ENCODE measurements at places on chromosomes 2 and 18.

DNA sequence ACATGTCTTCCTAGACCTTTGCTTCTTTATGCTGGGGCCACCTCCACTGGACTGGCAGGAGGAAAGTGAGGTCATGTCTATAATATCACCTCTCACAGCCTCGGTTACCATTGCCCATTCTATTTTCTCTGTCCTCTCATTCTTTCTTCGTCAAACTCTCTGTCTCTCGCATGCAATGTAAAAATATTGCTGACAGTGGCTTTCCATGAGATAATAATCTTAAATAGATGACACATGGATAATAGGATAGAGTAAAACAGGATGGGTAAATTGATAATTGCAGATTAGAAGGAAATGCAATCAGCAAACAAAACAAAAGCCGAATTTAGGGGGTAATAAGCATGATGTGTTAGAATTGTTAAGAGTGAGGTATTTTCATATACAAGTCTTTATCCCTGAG, 215.7 kb upstream of the PARD3B start:
- DNase-seq: no peak

DNA sequence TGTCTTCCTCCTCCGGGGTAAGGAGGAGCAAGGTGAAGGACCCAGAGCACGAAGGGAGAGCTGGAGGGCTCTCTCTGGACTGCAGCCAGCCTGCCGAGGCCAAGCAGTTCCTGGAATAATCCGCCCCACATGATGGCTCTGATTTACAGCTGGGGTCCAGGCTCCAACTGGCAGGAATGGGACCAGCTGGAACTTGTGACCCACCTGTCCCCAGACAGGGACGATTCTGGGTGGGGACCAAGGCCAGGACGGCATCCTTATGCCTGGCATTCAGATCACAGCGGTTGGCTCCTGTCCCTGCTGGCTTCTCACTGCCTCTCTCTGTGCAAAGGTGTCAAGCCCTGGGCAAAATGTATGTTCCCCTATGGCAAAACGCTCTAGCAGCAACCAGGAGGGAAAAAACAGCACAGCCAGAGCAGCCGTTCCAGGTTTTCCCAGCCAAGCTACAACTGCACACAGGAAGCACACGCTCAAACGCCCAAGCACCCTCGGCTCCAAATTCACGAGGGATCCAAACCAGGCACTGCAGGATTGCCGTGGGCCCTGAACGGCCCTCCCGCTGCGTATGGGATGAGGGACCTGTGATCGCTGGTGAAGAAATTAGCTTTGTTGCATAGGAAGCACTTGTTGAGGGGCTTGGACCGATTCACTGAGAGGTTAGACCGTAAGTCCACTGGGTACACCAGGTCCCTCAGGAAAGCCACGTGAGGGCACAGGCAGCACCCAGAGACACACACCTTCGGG, 35.8 kb downstream of the FAM178B start:
- no peak for DNase-seq

GRCh38 chr2:108385411-108386071, 7.8 kb downstream of the SULT1C4 start:
- DNase-seq: no peak

- no peak for DNase-seq
These were observed 1058.7 kb upstream of the KLHL29 start for GRCh38 chr2:22326250-22326649.

GRCh38 chr2:151575338-151575737, 158.9 kb downstream of the NEB start:
- DNase-seq: no peak

- DNase-seq: no peak
These were observed 412.1 kb downstream of the TDRD15 start for GRCh38 chr2:21535826-21536225.

- DNase-seq: no peak
These were observed 12.4 kb upstream of the GPD2 start for GRCh38 chr2:156423674-156424282.

GRCh38 chr2:226098861-226099745, 699.6 kb downstream of the NYAP2 start:
- no peak for DNase-seq

DNA sequence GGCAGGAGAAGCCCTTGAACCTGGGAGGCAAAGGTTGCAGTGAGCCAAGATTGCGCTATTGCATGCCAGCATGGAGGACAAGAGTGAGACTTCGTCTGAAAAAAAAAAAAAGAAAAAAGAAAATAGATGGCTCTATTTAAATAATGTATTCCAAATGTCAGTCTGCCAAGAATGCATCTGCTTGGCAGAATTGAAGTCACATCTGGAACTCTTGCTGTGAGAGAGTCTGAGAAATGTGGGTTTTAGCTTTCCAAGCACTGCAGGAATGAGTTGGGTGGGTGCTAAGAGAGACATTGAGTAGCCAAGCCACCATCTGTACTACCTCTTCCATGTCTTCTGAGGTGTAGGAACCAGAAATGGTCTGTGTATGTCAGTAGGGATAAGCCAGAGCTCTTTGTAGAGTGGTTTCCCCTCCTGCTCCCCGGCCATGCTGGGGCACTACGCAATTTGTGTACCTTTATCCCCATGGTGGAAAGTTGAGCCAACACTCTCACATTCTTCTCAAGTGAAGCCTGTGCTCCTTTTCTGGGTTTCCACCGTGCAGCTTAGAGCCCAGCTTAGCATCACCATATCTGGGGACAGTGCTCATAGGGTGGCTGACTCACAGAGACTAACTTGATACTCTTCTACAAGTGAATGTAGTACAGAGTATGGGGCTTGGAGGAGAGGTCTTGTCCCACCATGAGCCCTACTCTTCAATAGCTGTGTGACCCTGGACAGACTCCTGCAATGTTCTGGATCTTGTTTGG, 25.3 kb downstream of the IL1F10 start:
- no peak for DNase-seq

- DNase-seq: peak; percentile 53
These were observed 2.1 kb downstream of the MBP start for GRCh38 chr18:77130229-77131099.

GRCh38 chr18:68693091-68693815, 21.7 kb downstream of the TMX3 start:
- DNase-seq: no peak

- DNase-seq: no peak
These were observed 208.8 kb upstream of the TWIST2 start for GRCh38 chr2:238638982-238639628.

- DNase-seq: no peak
These were observed 345.3 kb downstream of the DCC start for GRCh38 chr18:52685316-52685715.

DNA sequence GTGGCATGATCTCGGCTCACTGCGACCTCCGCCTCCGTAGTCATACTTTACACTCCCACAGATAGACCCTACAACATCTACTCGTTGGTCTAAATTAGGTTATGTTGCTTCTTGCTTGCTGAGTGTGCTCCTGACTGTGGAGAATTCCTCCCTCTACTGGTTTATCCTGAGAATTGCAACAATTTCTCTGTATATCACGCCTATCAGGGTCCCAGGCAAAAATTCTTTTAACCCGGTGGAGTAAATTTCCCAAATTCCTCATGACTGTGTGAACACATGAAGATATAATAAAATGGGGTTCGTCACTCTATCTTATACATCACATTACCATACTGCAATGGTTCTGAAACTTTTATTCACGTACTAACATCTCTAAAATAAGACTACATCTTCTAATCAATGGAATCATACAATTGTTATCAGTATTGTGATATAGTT, 156.7 kb downstream of the EVA1A start:
- DNase-seq: no peak

DNA sequence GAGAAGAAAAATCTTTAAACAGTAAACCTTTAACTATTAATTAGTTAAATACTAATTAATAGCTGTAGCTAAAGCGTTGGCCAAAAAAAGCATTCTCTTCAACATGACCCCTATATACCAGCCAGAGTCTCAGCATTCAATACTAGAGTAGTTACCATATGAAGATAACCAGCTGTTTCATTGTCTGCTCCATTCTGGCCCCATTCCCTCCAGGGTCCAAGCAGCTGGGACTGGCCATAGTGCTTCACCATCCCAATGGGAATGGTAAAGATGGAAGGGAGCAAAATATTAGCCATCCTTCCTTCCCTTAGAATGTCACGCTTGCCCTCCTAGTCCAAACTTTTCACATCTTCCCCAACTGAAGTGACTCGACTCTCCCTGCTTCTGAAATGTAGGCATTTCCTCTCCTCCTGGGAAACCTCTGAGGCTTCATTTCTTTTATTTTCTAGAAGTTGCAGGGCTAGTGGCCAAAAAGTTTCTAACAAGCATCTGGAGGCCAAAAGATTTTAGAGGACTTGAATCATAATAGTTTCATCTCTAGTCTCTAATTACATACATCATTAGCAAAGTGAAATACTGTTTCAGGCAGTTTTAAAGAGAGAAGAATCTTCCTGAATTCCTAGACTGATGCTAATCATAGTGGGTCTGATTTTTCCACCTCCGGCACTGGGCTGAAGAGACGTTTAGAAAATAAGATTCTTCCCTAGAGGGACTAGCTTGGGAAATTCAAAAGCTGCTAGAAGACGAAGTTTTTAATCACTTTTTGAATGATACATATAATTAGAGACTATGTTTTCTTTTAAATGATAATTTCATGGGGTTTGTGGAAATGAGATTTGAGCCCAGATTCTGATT, 52.7 kb downstream of the CCDC68 start:
- no peak for DNase-seq

DNA sequence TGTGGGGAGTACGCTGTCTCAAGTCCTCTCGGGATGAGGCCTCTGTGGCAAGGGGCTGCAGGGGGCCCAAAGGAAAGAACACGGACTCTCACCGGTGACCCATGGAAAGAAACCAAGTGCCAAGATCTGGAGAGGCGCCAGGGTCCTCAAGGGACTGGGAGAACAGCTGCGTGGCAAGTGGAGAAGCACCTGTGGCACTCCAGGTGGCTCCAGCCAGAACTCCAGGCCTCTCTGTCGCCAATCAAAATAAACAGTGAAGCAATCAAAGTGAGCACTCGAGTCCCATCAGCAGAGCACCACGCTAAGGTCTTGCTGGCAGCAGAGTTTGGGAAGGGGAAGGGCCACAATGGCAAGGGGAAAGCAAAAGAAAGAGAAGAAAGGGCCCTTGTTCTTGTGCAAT, 54.7 kb downstream of the BCL2 start:
- no peak for DNase-seq

- no peak for DNase-seq
These were observed 541.4 kb downstream of the PARD3B start for GRCh38 chr2:205086662-205087061.

GRCh38 chr2:150387586-150388288, 99.7 kb downstream of the RND3 start:
- DNase-seq: no peak

DNA sequence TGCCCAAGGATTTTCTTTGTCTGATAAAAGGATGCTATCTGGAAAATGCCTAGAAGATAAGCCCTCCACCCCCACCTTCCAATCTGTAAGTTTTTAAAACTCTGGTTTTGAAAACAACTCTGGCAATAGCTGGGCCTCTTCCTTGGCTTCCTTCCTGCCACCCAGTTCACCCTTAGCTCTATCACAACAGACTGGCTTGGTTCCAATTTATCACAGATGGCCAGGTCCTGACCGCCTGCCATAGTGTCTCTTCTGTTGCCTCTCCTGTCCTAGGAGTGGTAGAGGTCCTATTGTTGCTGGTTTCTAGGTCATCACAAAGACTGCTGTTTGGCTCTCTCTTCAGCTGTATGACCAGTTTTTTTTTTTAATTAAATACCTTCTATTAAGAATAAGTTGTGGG, 1727.9 kb upstream of the SLC39A10 start:
- DNase-seq: no peak

- DNase-seq: no peak
These were observed 366.9 kb downstream of the NYAP2 start for GRCh38 chr2:225766431-225766830.

DNA sequence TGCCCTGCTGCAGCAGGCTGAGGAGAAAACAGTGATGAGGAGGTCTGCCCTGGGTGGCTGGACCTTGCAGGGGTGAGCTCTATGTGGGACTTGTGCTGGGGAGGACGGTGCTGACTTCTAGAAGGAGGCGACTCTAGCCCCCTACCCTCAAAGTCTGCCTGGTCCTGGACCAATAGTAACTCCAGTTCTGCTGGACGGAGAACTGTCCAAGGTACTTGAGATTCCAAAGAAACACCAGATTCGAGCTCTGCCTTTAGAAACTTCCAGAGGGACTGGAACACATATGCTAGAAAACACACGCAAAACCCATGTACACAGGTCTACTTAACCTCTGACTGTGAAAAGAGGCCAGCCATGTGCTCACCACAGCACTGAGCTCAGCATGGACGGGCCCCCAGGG, 260.6 kb downstream of the TWIST2 start:
- DNase-seq: no peak

DNA sequence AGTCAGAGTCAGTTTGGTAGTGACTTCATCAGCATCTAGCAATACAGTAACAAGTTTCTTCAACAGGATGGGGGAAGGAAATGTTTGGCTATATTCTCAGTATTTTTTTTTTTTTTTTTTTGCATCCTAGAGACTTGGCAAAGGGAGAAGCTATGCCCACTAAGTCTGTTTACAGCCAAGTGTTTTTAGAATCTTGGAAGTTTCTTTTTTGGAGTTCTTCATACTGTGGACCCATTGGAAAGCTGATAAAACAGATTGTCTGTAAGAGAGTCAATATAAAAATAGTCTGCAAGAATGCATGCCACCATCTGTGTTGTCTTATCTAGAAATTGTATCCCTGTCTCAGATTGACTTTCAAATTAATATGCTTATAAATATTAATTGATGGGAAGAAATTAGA, 171.2 kb downstream of the ADCYAP1 start:
- no peak for DNase-seq

DNA sequence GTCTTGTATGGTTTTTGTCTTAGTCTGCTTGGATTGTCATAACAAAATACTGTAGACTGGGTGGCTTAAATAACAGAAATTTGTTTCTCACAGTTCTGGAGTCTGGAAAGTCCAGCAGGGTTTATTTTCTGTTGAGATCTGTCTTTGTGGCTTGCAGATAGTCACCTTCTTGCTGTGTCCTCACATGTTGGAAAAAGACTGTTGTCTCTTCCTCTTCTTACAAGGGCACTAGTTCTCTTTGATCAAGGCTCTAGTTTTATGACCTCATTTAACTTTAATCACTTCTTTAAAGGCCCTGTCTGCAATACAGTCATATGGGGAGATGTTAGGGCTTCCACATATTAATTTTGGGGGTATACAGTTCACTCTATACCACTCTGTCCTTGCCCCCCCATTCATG, 56.5 kb downstream of the NBEAL1 start:
- DNase-seq: no peak

- DNase-seq: no peak
These were observed 209.8 kb downstream of the PHLPP1 start for GRCh38 chr18:62925031-62925688.

DNA sequence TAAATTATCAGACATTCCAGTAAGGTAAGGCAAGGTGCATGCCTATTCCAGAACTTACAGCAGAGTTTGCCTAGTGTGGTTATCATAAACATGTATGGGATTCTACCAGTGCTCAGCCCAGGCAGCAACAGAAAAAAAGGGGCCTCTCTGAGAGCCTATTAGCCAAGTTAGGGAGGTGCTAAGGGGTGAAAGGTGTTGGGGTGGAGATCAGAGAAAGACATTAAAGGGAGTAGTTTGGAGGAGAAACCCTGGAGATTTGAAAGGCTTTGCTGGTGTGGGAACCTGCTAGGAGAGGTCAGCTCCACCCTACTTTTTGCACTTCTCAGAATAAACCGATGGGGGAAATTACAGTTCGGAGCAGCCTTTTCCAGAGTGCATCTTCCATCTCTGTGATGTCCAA, 2.9 kb downstream of the ARPC2 start:
- DNase-seq: no peak

- no peak for DNase-seq
These were observed 106.6 kb downstream of the MAP4K4 start for GRCh38 chr2:101803945-101804696.

GRCh38 chr2:195479407-195479806, 177.6 kb upstream of the SLC39A10 start:
- no peak for DNase-seq

- peak; percentile 81 for DNase-seq
These were observed at the start of gene POLR1A for GRCh38 chr2:86105252-86105968. Gene POLR1A, minus strand, starts transcription at chr2:86105886. Its CDS starts 110 bp downstream, at chr2:86105776.
